H9 (cell line): ENCODE measurements at places on chromosomes 1 and 21.

- no peak for DNase-seq
Measured at GRCh38 chr1:221069178-221069903, 190.1 kb downstream of the HLX start.

GRCh38 chr1:101526813-101527212, 290.0 kb downstream of the S1PR1 start:
- DNase-seq: no peak

DNA sequence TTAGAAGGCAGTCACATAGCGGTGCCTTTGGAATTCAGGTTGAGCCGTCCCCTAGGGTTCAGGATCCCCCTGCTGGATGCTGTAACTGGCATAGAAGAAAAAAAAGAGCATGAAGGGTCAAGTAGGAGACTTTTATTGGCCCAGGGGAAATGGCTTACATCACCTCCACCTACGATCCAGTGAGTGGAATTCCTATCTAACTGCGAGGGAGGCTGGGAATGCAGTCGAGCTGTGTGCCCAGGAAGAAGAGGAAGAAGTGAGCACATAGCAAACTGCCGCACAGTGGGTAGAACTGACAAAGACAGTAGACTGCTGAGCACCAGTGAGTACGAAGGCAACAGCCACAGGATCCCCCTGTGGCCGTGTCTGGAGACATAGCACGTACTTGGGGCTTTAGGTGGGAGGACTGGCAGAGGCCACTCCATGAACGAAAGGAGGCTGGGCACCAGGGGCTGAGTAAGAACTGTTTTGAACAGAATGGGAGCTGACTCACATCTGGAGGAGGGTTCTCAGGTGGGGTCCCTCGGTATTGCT, 79.2 kb downstream of the RNF220 start:
- DNase-seq: peak; percentile 71

- no peak for DNase-seq
Measured at GRCh38 chr1:199515261-199515660, 512.2 kb upstream of the NR5A2 start.

DNA sequence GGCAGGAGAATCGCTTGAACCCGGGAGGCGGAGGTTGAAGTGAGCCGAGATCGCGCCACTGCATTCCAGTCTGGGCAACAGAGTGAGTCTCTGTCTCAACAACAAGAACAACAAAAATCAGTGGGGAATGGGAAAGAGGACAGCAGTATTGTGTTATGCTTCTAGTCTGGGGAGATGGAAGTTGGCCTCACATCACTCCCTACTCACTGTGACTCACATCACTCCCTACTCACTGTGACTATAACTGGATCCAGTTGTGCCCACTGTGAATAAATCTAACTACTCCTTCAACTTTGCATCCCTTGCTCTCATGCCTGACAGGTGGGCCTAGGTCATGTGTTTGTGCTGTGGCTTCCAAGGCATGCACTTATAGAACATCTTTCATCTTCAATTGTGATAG, 285.4 kb upstream of the USP24 start:
- DNase-seq: no peak

- no peak for DNase-seq
Measured at GRCh38 chr1:47181955-47182675, 7.7 kb downstream of the PDZK1IP1 start.

DNA sequence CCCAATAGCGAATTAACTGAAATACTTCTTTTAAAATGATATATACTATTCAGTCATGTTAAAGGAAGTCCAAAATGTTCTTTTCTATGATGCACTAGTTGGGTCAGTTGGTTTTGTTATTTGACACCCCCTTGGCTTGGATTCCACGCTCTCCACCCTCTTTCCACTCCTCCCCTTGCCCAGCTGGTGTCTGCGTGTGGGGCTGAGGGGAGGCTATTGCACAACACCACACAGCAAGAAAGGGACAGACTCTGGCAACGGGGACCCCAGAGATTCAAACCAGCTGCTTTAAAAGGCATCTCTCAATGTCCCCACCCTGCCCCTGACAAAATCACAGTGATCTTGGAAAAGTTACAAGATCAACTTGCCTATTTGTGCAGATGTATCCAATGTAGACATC, 394.3 kb downstream of the TGFB2 start:
- DNase-seq: no peak

- no peak for DNase-seq
Measured at GRCh38 chr1:7634546-7635240, 136.4 kb upstream of the VAMP3 start.
